ENCODE measurements at places on chromosomes 4 and X.

GRCh38 chrX:67555578-67556203 is 11.9 kb downstream of the AR start:
- H3K36me3 ChIP-seq: no peaks in the 10 kb centered on the region
- H3K4me1 ChIP-seq: no peaks in the 10 kb centered on the region
- no peak overlapping the region for H3K27ac ChIP-seq
- no peaks in the 10 kb centered on the region for H3K27me3 ChIP-seq

GRCh38 chr4:48970471-48970921 is 15.6 kb upstream of the CWH43 start:
- H3K36me3 ChIP-seq: no peaks in the 10 kb centered on the region
- no peaks in the 10 kb centered on the region for H3K4me1 ChIP-seq
- DNase-seq: no peak
- H3K4me3 ChIP-seq: no peak overlapping the region
- H3K27ac ChIP-seq: no peak overlapping the region
- no peaks in the 10 kb centered on the region for H3K27me3 ChIP-seq

DNA sequence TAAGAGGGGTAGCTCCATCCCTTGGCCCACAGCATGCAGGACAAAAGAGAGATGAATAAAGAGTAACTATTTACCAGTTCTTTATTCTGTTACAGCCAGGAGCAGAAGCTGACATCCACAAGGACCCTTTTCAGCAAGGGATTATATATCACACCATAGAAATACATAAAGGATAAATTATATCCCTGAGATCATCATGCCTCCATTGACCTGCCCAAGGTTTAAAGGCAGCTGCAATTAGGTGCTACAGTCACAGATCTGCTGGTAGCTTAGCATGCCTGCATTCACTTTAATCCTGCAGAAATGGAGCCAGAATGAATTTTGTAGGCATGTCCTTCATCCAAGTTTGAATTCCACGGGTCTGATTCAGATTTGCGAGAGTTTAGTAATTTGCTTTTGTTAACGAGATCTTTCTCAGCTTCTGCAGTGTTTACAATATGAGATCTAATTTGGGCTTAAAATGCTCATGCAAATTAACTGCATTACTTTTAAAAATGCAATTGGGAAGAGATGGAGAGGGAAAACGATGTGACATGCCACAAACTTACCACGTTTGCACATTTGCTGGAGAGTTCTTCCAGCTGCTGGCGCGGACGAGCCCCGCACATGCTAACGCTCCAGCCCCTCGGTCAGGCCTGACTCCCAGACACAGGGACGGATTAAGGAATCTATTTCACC is 327.0 kb upstream of the NOCT start:
- no peak overlapping the region for H3K4me3 ChIP-seq
- peaks cover 5% of the 10 kb centered on the region for H3K27me3 ChIP-seq
- no peaks in the 10 kb centered on the region for H3K4me1 ChIP-seq
- no peaks in the 10 kb centered on the region for H3K36me3 ChIP-seq
- DNase-seq: no peak

DNA sequence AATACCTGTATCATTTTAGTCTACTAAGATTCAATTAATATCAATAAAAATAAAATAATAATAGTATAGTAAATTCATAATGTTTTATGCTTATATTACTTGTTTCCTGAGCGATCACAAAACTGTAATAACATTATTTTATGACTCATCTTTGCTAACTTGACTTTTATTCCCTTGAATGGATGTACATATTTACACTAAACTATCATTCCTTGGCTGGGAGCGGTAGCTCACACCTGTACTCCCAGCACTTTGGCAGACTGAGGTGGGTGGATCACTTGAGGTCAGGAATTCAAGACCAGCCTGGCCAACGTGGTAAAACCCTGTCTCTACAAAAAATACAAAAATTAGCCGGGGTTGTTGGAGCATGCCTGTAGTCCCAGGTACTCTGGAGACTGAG is 104.0 kb upstream of the SLC34A2 start:
- H3K36me3 ChIP-seq: no peaks in the 10 kb centered on the region
- no peaks in the 10 kb centered on the region for H3K27me3 ChIP-seq
- no peak overlapping the region for H3K4me3 ChIP-seq
- H3K27ac ChIP-seq: no peak overlapping the region
- no peaks in the 10 kb centered on the region for H3K4me1 ChIP-seq

DNA sequence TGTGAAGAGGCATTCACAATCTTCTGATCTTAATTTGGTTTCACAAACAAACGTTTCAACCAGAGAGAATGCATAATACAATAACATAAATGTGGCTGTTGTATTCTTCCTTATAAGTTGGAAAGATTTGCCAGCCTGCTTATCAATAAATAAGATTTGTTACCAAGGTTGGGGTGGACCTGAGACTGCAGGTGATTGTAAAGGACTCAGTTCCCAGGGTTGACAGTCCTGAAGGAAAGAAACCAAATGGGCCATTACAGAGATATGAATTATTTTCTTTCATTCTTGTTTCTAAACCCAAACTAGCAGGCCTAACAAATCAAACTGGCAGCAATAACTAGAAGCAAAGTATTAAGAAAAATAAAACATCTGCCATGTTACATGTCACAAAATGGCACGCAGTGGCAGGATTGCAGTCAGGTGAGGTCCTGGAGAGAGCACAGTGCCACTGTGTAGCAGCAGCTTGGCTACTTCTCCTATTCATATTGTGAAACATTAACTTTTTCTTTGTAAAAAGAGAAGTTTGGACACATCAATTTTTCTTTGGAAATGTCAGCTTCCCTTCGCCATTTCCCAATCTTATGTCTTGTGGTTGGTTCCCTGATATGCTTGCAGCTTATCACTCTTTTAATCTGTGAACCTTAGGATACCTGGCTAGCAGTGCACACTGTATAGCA is 133.8 kb upstream of the EMCN start:
- H3K4me3 ChIP-seq: no peak overlapping the region
- H3K36me3 ChIP-seq: no peaks in the 10 kb centered on the region
- DNase-seq: no peak

DNA sequence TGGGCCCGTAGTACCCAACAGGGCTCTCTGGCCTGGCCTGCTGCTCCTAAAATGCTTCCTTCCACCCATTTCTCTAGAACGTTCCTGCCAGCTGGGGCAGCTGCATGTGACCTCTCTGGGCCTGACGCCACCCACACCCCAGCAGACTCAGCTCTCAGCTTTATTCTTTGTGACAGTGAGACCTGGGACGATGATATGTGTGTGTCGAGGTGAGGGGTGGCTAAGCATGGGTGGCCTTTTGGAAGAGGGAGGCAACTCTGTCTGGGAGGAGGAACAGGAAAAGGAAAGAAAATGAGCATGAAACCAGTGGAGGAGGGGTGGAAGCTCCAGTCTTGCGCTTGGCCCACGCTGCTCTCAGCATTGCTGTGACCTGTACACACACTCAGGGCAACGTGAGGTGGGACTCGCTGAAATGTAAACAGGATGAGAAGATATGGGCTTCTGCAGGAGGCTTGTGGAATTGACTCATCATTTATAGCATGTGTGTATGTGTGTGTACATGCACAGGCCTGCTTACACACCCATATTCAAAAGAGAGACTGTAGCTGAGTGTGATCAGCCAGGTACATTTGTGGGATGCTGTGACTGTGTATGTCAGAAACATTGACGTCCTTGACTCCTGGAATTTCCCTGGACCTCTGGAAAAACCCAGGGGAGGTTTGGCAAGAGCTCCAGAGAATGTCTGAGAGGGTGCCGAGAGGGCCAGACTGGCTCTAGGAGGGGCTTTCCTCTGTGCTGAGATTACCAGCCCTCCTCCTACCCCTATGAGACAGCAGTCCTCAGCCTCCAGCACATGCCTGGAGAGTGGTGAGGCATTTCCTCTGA is 137.9 kb downstream of the PJA1 start:
- no peaks in the 10 kb centered on the region for H3K36me3 ChIP-seq
- H3K4me3 ChIP-seq: no peak overlapping the region
- no peak overlapping the region for H3K27ac ChIP-seq
- no peak for DNase-seq

DNA sequence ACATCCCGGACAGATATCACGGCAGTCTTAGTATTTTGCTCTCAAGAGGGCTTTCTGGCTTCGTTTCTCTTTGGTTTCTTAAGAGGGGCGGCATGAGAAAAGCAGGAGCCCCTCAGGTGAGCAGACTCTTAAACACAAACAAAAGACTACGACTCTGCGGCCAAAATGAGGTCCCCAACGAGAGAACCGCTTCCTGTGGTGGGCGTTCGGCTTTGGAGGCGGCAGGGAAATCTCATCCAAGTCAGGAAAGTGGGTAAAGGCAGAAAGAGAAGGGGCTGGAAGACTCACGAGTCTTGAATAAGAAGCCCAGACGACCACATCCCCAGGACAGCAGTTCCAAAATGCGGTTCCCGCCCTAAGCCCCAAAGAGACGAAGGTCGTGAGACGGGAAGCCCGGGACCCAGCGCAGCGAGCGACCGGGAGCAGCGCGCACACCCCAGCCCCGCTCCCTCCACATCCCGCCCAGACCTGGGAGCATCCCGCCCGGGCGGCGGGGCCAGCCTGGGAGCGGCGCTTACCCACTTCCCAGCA is 409 bp downstream of the UGDH start:
- H3K4me1 ChIP-seq: peaks cover 16% of the 10 kb centered on the region
- H3K27me3 ChIP-seq: no peaks in the 10 kb centered on the region
- peak overlapping the region; percentile 98 for H3K4me3 ChIP-seq
- peak overlapping the region; percentile 86 for H3K27ac ChIP-seq

- no peak overlapping the region for H3K27ac ChIP-seq
- H3K36me3 ChIP-seq: no peaks in the 10 kb centered on the region
- no peak overlapping the region for H3K4me3 ChIP-seq
- no peaks in the 10 kb centered on the region for H3K27me3 ChIP-seq
- H3K4me1 ChIP-seq: no peaks in the 10 kb centered on the region
Measured at GRCh38 chr4:127006446-127006877, 626.3 kb upstream of the INTU start.

DNA sequence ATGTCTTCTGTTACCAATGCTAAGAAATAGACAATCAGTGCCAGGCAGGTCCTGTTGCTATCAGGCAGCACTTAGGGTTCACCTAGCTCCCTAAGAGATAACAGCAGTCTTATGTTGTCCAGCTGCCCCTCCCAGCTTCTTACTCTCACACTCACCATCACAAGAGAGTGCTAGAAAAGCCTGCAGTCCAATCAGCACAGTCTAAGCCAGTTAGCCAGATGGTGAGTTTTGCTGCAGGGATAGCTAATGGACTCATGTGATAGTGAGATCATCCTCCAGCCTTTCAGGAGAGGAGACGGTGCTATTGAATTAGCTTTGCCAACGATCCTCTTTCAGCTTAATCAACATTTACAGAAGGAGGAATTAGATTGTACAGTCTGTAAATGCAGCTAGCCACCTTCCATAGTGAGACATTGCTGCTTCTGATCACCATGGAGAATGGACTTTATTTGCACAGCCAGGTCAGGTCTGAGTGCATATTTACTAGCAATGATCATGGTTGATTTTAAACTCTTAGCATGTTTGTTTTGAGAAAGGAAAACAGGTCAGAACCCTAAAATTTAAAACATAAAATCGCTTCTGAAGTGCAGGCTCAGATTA is 438.3 kb downstream of the CENPC start:
- H3K27ac ChIP-seq: no peak overlapping the region
- H3K4me1 ChIP-seq: no peaks in the 10 kb centered on the region
- H3K4me3 ChIP-seq: no peak overlapping the region
- H3K36me3 ChIP-seq: no peaks in the 10 kb centered on the region
- H3K27me3 ChIP-seq: no peaks in the 10 kb centered on the region

GRCh38 chrX:83504721-83505479 is 3.2 kb upstream of the POU3F4 start:
- peaks cover 3% of the 10 kb centered on the region for H3K36me3 ChIP-seq
- DNase-seq: no peak
- peaks cover 41% of the 10 kb centered on the region for H3K27me3 ChIP-seq
- H3K4me3 ChIP-seq: no peak overlapping the region

- no peak overlapping the region for H3K27ac ChIP-seq
- no peaks in the 10 kb centered on the region for H3K27me3 ChIP-seq
- H3K4me1 ChIP-seq: peaks cover 4% of the 10 kb centered on the region
Measured at GRCh38 chr4:169510617-169511016, 101.8 kb downstream of the NEK1 start.

GRCh38 chrX:47264483-47265173 is 31.8 kb downstream of the USP11 start:
- H3K27me3 ChIP-seq: no peaks in the 10 kb centered on the region
- no peak overlapping the region for H3K4me3 ChIP-seq
- peak overlapping the region; percentile 85 for H3K27ac ChIP-seq

- H3K36me3 ChIP-seq: peaks cover 3% of the 10 kb centered on the region
- no peak overlapping the region for H3K4me3 ChIP-seq
- no peaks in the 10 kb centered on the region for H3K27me3 ChIP-seq
- H3K4me1 ChIP-seq: peaks cover 34% of the 10 kb centered on the region
Measured at GRCh38 chr4:37998226-37998625, 38.0 kb downstream of the PTTG2 start.

DNA sequence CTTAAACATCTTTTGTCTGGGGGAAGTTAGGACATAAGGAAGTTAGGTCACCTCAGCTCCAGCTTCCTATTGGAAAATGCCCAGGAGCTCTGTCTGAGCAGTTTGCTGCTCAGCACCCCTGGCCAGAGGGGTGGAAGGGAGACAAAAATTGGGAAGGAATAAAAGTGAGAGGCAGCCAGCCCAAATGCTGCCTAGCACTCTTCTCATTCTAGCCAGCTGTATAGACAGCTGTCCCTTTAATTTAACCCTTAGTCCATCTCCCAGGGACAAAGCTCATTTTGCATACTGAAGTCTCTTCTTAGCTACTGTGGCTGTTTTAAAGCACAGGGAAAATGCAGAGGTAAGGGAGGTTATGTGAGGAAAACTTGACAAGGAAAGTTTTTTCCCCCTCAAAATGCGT is 89.5 kb upstream of the CITED1 start:
- no peaks in the 10 kb centered on the region for H3K36me3 ChIP-seq
- H3K4me3 ChIP-seq: no peak overlapping the region
- no peak for DNase-seq
- H3K27me3 ChIP-seq: no peaks in the 10 kb centered on the region
- no peaks in the 10 kb centered on the region for H3K4me1 ChIP-seq

- H3K4me1 ChIP-seq: peaks cover 17% of the 10 kb centered on the region
- peak; percentile 33 for DNase-seq
- peak overlapping the region; percentile 92 for H3K27ac ChIP-seq
- H3K4me3 ChIP-seq: no peak overlapping the region
Measured at GRCh38 chrX:140918398-140919038, 83.9 kb upstream of the SPANXB1 start.

DNA sequence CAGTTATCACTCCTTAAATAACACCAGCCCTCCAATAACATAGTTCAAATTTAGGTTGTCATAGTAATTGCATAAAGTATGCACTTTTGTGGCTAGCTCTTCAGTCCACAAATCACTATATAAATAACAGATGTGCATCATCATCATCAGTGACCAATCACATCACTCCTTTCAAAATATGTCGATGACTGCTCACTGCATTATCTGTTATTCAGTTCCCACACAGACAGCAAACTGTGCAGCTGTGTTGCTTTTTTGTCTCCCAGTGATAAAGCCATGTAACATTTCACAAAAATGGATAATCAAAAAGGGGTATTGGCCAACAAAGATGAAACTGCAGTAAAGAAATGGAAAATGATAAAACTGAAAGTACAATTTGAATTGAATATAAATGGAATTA is 205.4 kb downstream of the DCLK2 start:
- no peaks in the 10 kb centered on the region for H3K27me3 ChIP-seq
- peak overlapping the region; percentile 15 for H3K27ac ChIP-seq
- peaks cover 8% of the 10 kb centered on the region for H3K36me3 ChIP-seq
- peaks cover 8% of the 10 kb centered on the region for H3K4me1 ChIP-seq
